NCI-H446 treated with DMSO at 0.1 percent for 48 hours (cell line): ENCODE measurements at places on chromosomes 3 and 15.

GRCh38 chr3:35968043-35968622 is 328.8 kb downstream of the ARPP21 start:
- no peak for DNase-seq

DNA sequence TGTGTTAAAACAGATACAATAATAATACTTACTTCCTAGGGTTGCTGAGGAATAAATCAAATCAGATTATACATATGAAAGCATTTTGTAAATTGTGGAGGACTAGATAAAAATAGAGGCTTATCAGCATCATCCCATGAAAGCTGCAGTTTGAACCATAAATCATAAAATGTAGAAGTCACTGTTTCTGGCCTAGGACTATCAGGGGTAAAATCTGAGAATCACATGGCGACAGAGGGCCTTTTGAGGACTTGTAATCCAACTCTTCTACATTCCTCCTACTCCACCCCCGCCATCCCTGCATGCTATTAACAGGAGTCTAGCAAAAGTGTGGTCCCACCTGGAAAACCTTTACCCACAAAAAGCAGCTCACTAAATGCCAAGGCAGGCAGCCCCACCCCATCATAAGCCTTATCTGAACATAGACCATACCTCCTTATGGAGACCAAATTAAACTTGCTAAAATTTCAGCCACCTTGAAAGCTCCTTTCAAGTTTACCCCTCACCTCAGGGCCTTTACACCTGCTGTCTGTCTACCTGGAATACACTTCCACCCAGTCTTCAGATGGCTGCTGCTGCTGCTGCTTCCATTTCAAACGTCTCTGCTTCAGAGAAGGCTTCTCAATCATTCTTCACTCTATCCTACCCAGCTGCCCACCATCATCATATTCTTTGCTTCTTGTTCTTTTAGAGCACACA is 11.5 kb downstream of the MB21D2 start:
- no peak for DNase-seq

- no peak for DNase-seq
Measured at GRCh38 chr15:88011533-88011932, 245.0 kb downstream of the NTRK3 start.

- no peak for DNase-seq
Measured at GRCh38 chr3:13281507-13282357, 138.4 kb downstream of the NUP210 start.

- no peak for DNase-seq
Measured at GRCh38 chr15:74395319-74396145, 28.1 kb upstream of the CYP11A1 start.

DNA sequence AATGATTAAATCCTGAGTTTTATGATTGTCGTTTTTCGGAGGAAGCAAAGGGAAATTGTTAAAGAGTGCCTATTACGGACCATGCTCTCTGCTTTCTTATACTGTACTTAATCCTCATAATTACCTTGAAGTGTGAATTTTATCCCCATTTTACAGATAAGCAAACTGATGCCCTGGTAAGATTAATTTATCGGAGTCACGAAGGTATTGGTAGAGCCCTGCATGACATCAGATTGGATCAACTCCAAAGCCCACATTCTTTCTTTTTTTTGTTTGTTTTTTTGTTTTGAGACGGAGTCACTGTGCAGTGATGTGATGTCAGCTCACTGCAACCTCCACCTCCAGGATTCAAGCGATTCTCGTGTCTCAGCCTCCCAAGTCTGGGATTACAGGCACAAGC is 1.6 kb upstream of the GNB4 start:
- DNase-seq: no peak
